ENCODE measurements at places on chromosomes 13 and 19. TPM values are rescaled to one million over a fixed set of nuclear protein-coding genes. Genes with fewer than 3 reads are reported as not detected.

Gene MED16
- polyA plus RNA-seq = 72.1 TPM

Gene MEIS3
- 3.8 TPM for polyA plus RNA-seq

Gene GGACT
- 15.6 TPM for polyA plus RNA-seq

Gene PSG11
- polyA plus RNA-seq = not detected

Gene TICAM1
- polyA plus RNA-seq = 9.9 TPM

Gene MAG
- 0.41 TPM for polyA plus RNA-seq

Gene ATP4A
- polyA plus RNA-seq = not detected

Gene IGFL3
- polyA plus RNA-seq = not detected

Gene SMIM44
- not detected for polyA plus RNA-seq

Gene ANGPTL8
- 1.3 TPM for polyA plus RNA-seq

Gene CGB5
- polyA plus RNA-seq = not detected

Gene FCAR
- not detected for polyA plus RNA-seq

Gene IRGC
- not detected for polyA plus RNA-seq

Gene SRRM5
- polyA plus RNA-seq = 0.22 TPM

Gene ZNF491
- polyA plus RNA-seq = 1.1 TPM

Gene FBXO27
- 7.8 TPM for polyA plus RNA-seq

Gene CCDC8
- polyA plus RNA-seq = 21.0 TPM

Gene ZNF439
- 4.5 TPM for polyA plus RNA-seq
